MCF 10A (cell line): ENCODE measurements at places on chromosomes 3 and 15.
A peak's percentile ranks its signal among the peaks of the same experiment; 100 is the strongest.

- DNase-seq, result peak; percentile 58
Observed at GRCh38 chr3:173371848-173372487, 25.6 kb upstream of the NLGN1 start.

DNA sequence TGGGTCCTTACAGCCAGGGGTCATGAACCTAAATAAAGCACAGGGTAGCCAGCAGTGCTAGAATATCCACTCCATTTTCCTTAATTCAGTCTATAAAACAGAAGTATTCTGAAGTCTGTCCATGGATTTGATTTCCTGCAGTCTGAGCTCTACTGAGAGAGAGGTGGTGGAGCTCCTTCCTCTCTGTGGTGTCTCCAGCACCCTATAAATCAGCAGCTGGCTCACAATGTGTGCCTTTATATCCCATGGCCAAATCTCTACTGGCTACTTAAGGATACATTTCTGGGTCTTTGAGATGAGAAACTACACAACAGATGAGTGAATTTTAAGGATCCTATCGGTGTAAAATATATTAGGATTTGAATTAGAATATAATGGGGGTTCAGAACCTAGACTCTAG, 339.9 kb upstream of the RBMS3 start:
- DNase-seq, result no peak

DNA sequence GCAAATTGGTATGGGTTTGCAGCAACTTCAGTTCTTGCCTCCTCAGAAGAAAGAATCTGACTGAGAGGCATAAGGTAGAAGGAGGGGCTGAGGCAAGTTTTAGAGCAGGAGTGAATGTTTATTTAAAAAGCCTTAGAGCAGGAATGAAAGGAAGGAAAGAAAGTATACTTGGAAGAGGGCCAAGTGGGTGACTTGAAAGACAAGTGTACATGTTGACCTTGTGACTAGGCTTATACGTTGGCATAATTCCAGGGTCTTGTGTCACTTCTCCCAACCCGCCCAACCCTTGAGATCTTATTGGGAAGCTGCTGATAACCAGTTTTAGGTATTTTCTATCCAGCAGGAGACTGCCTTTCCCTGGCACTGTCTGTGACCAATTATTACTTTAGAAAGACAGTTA, 436.9 kb upstream of the ZNF717 start:
- DNase-seq, result peak; percentile 18

GRCh38 chr3:50408443-50408944, 49.2 kb upstream of the TMEM115 start:
- DNase-seq, result no peak

DNA sequence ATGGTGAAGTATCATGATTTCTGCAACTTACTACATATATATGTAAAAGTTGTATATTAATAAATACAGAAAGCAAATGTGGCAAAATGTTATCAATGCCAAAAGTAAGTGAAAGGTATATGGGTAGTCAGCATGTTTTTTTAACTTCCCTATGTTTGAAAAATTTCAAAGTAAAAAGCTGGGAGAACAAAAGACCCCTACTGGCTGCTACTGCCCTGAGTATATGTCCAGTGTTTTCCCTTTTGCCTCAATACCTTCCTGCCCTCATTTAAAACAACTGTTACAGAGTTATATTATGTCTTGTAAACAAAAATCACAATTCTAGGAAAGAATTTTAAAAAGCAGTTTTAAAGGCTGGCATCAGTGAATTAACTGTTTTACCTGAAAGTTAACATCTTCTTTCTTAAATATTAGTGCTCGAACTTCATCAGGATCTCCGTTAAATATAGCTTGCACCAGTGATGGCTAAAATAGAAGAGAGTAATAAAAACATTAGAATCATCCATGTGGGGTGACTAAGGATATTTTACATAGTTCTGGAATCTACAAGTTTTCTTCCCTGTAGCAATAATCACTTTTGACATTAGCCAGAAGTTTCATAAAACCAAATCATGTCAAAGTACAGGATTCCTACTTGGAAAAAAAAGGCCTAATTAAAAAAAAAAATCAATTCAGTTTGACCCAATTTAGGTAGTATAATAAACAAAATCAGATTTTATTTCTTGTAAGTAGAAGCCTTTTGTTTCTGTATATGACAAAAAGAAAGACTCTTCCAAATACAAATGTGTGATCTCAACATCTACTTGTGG, 2.7 kb downstream of the ANKRD28 start:
- DNase-seq, result no peak

- no peak for DNase-seq
Observed at GRCh38 chr3:72102112-72102616, 317.2 kb upstream of the PROK2 start.

- peak; percentile 49 for DNase-seq
Observed at GRCh38 chr15:57165992-57166391, 210.3 kb upstream of the CGNL1 start.

GRCh38 chr3:125148836-125149235, 63.7 kb downstream of the SLC12A8 start:
- DNase-seq, result no peak

- peak; percentile 61 for DNase-seq
Observed at GRCh38 chr15:31398677-31399301, 72.2 kb downstream of the KLF13 start.

DNA sequence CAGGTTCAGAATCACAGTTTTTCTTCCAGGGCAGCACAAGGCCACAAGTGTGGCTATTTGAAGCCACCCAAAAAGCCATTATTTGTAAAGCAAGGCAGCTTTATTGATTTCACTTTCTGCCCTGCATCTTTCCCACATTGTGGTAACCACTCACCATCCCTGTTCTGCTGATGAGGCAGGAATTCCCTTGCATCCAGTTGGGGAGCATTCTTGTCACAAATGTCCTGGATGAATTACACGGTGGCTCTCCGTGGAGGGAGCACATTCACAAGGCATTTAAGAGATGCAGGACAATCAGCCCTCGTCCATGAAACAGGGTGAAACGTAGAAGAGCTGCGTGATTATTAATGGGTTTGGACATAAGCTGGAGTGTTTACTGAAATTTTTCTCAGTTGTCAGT, 111.2 kb downstream of the APBA2 start:
- no peak for DNase-seq

DNA sequence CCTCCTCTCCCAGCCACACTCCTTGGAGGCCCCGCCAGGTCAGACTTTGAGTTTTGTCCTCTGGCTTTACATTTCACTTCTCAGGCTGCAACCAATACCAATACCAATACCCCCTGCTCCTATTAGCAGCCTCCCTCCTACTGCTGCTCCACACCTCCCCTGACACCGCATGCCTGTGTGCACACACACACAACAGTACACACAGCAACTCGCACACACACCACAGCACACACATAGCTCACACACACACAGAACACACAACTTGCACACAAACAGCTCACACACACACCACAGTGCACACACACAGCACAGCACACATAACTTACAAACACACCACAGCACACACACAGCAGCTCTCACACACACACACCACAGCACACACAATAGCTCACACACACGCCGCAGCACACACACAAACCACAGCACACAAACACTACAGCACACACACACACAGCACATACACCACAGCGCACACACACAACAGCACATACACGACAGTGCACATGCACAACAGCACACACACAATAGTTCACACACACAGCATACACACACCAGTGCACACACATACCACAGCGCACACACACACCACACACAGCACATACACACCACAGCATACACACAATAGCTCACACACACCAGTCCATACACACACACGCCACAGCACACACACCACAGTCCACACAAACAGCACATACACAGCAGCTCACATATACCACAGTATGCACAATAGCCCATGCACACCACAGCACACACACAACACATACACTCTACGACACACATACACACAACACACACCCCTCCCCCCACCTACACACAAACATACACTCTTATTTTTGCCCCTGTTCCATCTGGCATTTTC, 204.7 kb downstream of the UACA start:
- DNase-seq, result no peak

- no peak for DNase-seq
Observed at GRCh38 chr3:14725564-14726440, 50.9 kb downstream of the C3orf20 start.

DNA sequence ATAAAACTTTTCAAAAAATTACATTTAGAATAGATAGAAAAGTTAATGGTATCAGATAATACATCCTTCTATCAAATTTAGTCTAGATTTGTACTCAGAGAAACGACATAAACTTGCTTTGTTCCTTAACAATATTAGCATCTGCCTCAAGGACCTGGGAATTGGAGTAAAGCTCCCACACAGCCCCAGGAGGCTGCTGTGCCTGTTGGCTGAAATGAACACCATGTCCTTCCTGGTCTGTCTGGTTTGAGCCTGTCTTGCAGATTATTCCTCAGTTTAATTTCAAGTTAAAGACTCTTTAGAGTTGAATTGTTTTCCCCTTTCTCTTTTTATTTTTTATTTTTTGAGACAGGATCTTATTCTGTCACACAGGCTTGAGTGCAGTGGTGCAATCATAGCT, 19.4 kb downstream of the GNB5 start:
- DNase-seq, result no peak

GRCh38 chr3:2578560-2578959, 479.9 kb downstream of the CNTN4 start:
- DNase-seq, result no peak

GRCh38 chr15:74790080-74790916, 8.4 kb downstream of the CSK start:
- peak; percentile 58 for DNase-seq

- no peak for DNase-seq
Observed at GRCh38 chr3:61526308-61526707, 35.1 kb upstream of the PTPRG start.

DNA sequence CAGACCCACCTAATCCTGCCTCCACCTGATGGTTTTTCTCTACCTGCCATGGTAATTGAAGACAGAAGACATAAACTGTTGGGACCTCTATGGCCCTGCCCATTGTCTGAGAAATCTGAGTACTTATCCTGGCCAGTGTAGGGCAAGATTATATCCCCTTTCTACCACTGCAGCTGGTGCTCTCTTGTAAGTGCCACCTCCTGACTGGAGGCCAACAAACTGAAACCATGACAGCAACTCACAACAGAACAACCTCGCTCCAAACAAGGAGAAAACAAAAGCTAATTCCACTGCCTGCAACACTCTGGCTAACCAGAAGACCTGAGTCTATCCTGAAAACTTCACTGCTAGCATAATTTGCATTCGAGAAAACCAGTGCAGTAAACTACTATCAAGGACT, 82.9 kb downstream of the CLDN1 start:
- no peak for DNase-seq

- DNase-seq, result no peak
Observed at GRCh38 chr3:2092758-2093157, 5.9 kb upstream of the CNTN4 start.

- DNase-seq, result peak; percentile 39
Observed at GRCh38 chr3:121482660-121483059, 63.1 kb downstream of the POLQ start.

GRCh38 chr15:40244961-40245523, 6.2 kb downstream of the PAK6 start:
- no peak for DNase-seq
